ENCODE measurements at places on chromosomes 13 and 19. TPM values are rescaled to one million over a fixed set of nuclear protein-coding genes. Genes with fewer than 3 reads are reported as not detected.
A peak's percentile ranks its signal among the peaks of the same experiment; 100 is the strongest.

- no peak for DNase-seq
Observed at GRCh38 chr13:20263393-20264044, 31.4 kb upstream of the GJB6 start.

DNA sequence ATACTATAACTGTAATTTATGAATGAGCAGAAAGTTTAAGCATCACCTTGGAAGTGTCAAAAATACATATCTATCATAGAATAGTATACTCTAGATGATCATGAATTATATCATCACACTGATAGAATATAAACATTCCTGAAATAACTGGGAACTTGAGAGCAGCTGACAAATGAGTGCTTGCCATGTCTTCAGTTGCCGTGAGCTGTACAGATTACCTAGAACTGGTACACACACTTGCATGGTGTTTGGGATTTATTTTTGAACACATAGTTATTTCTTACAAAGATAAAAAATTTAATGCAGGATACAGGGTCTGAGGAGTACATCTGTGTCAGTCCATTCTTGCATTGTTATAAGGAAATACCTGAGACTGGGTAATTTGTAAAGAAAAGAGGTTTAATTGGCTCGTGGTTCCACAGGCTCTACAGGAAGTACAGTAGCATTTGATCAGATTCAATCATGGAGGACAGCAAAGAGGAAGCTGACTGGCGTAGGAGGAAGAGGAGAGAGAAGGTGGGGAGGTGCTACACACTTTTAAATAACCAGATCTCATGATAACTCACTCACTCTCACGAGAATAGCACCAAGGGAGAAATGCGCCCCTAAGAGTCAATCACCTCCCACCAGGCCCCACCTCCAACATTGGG lies 60.4 kb upstream of the MBNL2 start:
- no peak for DNase-seq

The TNFRSF19 gene
- 50.6 TPM for polyA plus RNA-seq

DNA sequence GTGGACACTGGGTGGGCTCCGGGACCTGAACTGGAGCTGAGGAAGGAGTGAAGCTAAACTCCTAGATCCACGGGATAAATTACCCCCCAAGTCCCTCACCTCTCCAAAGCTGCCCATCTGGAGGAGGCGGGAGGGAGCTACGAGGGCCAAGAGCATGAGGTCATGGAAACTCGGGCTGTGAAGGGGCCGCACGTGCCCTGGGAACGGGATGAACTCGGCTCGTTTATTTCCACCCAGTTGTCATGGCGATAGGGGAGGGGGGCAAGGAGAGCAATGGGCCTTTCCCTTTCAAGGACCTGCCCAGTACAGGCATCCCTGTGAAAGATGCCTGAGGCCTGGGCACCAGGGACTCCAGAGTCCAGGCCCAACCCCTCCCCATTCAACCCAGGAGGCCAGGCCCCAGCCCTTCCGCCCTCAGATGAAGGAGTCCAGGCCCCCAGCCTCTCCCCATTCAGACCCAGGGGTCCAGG lies 3.8 kb downstream of the PPP1R12C start:
- peak; percentile 67 for DNase-seq

DNA sequence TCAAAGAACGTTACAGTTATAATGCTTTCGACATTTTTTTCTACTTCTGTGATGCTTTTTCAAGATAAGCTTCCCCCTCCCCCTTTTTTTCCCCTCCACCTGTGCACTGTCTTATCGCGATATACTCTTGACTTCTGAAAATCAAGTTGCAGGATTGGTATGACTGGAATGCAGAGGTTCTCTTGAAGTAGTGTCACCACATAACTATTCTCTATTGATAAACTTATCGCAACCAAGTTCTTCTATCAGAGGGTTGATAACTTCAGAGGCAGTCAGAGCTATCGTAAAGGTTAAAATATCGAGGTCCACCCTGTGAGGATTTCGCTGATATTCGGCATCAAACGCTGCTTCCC lies 820 bp downstream of the EID2 start:
- no peak for DNase-seq
